ENCODE measurements at places on chromosomes 4 and X. TPM values are rescaled to one million over a fixed set of nuclear protein-coding genes. Genes with fewer than 3 reads are reported as not detected.

The ALB gene
- not detected for total RNA-seq

DNA sequence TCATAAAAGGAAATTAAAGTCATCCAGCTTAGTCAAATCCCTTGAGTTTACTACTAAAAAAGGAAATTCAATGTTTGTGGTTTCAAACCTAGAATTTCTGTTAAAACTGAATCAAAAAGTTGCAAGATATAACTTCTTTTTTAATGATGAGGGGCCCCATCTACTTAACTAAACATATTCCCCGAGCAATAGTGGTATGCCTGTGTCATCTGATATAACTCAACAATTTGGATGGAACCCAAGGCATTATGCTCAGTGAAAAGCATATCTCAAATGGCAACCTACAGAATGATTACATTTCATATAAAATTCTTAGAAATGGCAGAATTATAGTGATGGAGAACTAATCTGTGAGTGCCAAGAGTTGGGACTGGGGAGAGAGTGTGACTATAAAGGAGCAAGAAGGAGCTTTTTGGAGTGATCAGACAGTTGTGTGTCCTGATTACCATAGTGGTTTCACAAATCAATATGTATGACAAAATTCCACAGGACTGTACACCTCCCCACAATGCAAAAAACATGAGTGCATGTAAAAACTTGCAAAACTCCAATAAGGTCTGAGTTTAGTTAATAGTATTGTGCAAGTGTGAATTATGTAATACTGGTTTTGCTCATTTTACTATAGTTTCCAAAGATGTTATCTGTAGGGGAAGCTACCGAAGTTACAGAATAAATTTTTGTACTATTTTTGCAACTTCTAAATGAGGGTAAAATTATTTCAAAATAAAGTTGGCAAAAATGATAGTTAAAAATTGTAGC, 323.2 kb downstream of the ARHGAP24 start:
- DNase-seq, result no peak

DNA sequence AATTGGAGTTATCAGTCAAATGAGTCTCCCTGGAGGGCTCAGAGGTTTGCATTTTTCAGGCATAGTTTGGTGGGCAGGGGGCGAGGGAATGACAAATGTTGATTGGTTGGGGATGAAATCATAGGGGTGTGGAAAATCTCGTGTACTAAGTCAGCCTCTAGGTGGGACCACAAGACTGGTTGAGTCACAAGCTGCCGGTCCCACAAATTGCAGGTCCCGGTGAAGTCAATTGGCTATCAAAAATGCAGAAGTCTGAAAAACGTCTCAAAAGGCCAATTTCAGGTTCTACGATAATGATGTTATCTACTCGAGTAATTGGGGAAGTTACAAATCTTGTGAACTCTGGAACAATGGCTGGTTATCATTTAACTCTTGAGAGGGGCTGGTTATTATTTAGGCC, 98.8 kb upstream of the DHX15 start:
- no peak for DNase-seq

The GNRHR gene
- total RNA-seq, result not detected

The WAS gene
- total RNA-seq, result 0.39 TPM

- DNase-seq, result no peak
Measured at GRCh38 chrX:63747331-63747730, 37.7 kb downstream of the ARHGEF9 start.

DNA sequence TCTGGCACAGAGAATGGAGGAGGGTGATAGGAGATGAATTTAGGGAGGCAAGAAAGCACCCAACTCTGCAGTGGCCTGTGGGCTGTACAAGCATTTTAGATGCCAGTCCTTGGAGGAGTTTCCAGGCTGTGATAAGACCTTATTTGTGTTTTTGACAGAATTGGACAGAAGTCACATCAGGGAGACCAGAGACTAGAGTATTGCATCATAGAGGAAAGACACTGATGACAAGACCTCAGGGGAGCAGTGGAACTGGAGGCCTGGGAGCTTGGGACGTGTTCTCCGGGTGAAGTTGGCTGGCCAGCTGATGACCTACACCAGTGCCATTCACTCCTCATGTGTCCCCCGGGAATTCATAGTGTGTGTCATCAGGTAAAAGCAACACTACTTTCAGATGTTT, 284.0 kb upstream of the ZFP42 start:
- DNase-seq, result no peak

GRCh38 chr4:93852680-93853079, 24.1 kb downstream of the ATOH1 start:
- DNase-seq, result no peak

GRCh38 chr4:187883049-187883448, 112.5 kb upstream of the ZFP42 start:
- no peak for DNase-seq

- DNase-seq, result no peak
Measured at GRCh38 chr4:47664051-47664826, 173.6 kb downstream of the CORIN start.

The TMEM47 gene
- total RNA-seq, result 25.2 TPM

- no peak for DNase-seq
Measured at GRCh38 chrX:101918751-101919150, 13.1 kb downstream of the ZMAT1 start.

GRCh38 chr4:72843466-72843865, 226.1 kb downstream of the COX18 start:
- DNase-seq, result no peak

GRCh38 chrX:153692611-153693156, 5.0 kb downstream of the SLC6A8 start:
- DNase-seq, result no peak

DNA sequence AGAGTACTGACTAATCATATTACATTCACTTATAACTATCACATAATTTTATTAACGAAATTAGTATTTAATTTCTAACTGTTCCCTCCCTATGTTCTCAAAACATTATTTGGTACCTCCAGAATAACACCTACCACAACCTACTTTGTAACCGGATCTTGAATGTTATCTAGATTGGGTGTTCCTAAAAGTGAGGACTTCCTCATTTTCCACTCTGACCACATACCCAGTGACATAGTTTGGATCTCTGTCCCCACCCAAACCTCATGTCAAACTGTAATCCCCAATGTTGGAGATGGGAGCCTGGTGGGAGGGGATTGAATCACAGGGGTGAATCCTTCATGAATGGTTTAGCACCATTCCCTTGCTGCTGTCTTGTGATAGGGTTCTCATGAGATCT, 21.8 kb downstream of the NR3C2 start:
- DNase-seq, result no peak

GRCh38 chr4:83285055-83285407, 433 bp upstream of the COQ2 start:
- peak; percentile 37 for DNase-seq

DNA sequence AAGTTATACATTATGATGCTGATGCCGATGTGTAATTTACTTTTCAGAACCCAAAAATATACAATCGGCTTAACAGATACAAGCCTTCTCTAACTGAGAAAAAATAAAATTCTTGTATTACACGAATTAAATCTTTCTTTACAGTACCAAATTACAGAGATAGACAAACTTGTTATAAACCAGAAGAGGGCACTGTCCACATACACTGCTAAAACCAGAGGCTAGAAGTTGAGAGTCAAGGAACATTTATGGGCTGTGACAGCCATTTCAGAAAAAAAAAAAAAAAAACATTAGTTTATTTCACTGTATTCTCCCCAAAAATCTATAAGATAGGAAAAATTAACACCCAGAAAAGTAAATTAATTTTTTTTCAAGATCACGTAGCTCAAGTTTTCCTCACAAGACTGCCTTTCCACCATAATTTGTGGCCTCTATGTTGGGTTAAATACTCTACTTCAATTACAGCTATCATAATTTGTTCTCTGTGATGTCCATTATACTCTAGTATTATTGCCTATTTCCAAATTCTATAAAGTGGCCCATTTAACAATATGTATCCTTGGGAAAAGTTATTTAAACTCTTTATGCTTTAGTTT, 12.0 kb downstream of the EREG start:
- DNase-seq, result no peak

DNA sequence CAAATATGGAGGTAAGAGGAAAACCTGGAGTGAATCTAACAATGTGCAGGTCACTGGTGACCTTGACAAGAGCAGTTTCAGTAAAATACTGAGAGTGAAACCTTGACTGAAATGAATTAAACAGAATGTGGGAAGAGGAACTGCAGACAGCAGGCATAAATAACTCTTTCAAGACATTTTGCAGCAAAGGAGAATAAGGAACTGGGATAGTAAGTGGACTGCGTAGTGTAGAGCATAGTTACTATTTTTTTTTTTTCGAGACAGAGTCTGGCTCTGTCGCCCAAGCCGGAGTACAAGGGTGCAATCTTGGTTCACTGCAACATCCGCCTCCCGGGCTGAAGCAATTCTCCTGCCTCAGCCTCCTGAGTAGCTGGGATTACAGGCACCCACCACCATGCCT, 24.0 kb downstream of the RBMX start:
- DNase-seq, result no peak

DNA sequence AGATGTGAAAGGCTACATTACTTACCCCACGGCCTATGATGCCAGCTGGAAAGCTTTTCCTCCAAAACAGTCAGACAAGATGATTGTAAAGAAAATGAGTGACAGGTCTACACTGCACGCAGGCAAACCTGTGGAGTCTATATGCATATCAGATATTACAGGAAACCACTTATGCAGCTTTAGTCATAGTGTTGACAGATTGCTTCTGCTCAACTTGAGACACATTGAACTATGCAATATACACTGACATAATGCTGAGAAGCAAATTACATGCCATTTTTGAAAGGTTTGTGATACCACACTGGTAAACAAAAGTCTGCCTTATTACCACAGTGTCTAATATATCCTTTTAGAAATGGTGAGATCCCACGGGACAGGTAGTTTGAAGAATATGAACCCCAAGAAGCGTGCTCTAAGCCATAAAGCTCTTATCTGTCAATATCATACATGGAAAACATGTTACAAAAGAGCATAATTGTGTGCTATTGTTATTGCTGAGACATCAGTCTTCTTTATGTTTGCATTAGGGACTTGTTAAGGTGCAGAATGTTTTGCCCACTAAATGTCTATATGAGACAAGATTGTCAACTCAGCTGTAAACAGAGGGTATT, 1835.8 kb upstream of the TENM3 start:
- DNase-seq, result no peak

DNA sequence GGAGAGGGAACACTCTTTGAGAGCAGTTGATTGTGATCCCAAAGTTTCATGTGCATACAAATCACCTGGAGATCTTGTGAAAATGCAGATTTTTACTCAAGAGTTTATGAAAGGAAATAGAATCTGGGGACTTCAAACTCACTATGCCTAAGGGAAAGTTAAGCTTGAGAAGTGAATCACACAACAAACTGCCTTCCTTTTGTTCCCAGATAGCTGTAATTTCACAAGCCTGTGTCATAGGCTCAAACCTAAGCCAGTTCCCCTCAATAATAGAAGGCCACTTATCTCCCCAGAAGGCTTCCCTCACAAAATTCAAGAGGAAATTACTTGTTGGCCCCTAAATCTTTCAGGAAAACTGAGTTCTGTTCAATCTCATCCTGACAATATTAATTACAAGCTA, 132.8 kb upstream of the MAGEB16 start:
- DNase-seq, result no peak

- DNase-seq, result no peak
Measured at GRCh38 chr4:189002475-189002874, 863.2 kb downstream of the TRIML1 start.

DNA sequence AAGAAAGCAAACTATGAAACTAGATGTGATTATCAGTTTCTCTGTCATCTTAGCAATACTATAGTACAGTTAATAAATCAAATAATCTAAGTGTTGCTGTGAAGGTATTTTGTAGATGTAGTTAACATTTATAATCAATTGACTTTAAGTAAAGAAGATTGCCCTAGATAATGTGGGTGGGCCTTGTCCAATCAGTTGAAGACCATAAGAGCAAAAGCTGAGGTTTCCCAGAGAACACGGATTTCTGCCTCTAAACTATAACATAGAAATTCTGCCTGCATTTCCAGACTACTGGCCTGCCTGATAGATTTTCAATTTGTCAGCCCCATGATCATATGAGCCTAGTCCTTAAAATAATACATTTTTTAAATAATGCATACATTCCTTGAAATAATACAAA, 222.9 kb downstream of the PCDH18 start:
- DNase-seq, result no peak

The PAK3 gene
- total RNA-seq, result 0.53 TPM

GRCh38 chr4:34183926-34184325, 2060.4 kb downstream of the ARAP2 start:
- no peak for DNase-seq

GRCh38 chrX:46647251-46647650, 73.7 kb downstream of the CHST7 start:
- no peak for DNase-seq

DNA sequence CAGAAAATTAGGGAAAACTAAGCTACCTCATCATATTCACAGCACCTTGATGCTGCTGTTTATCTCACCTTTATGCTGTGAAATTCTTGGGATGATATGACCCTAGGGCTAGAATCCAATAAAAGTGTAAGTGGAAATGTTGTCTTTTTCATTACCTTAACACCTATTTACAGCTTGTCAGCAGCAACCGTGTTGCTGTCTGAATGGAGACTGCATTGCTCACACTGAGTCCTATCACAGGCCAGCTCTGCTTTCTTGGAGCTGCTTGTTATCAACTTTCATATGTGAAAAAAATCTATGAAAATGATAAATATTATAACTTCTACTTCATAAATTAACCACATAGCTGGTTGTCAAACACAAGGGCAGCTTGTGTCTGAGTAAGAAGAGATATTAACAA, 789.5 kb downstream of the TECRL start:
- no peak for DNase-seq

DNA sequence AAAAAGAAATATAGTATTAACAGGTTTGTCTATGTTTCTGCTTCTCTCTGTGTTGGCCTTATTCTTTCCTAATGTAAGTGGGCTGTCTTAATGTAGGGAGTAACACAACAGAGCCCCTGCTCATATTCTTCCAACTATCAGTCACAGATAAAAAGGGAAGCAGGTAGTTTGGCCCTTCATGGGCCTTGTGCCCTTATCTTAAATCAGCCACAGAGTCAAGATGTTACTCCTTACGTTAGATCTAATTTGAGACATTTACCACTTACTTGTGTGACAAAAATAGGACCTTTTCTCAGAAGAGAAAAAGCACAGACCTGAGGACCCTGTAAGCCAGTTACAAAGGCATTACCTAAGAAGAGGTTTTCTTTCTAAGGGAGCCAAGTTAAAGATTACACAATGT, 589.0 kb downstream of the GRXCR1 start:
- no peak for DNase-seq

Data from glomerular endothelial cell (primary cell).